Stimulated activated CD4-positive, alpha-beta T cell treated with anti-CD3 and anti-CD28 coated beads, TNF-alpha, amount 100 ng/mL, for 1 hour (primary cell): ENCODE measurements at places on chromosomes 5 and 9.

DNA sequence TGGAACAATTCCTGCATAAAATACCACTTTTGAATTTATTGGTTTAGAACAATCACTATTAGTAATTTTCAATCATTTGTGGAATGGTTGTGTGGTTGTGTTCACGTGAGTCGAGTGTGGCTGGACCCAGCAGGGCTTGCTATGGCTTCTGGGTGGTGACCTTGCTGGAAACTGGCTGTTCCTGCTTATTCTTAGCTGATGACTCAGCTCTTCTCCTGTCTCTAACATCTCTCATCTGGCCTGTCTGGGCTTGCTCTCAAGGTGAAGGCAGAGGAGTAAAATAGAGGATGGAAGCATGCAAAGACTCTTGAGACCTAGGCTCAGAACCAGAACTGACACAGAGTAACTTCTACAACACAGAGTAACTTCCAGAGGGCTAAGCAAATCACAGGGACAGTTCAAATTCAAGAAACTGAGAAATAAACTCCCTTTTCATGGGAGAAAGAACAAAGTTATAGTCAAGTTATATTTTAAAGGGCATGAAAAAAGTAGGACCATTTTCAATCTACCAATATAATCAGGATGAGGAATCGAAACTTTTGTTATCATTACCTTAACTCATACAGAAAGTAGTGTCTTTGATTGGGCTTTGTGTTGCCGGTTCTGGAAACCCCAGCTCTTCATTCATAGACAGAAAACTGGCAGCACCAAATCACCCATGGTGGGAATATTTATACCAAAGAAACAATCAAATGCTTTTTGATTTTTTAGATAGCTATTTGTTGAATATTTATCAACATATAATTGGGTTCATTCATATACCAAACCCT lies 665.1 kb downstream of the CDH18 start:
- DNase-seq: no peak

GRCh38 chr5:82591021-82591515 lies 312.9 kb upstream of the RPS23 start:
- DNase-seq: no peak

- no peak for DNase-seq
Observed at GRCh38 chr5:55421074-55421529, 113.3 kb downstream of the MTREX start.

DNA sequence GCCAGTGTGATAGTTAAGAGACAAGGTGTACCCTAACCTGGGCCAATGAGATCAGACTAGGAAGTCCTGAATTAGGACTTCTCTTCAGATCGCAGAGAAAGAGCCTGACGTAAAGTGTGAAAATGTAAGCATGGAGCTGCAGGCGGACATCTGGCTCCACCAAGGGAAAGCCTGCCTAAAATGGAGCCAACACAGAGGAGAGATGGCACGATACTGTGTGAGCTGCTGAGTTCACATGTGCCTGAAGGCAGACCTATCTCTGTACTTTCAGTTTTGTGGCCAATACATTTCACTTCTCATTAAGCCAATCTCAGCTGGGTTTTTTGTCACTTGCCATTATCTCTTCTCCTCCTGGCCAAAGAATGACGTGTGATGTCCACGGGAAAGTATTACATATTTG lies 210.5 kb downstream of the ELAVL2 start:
- DNase-seq: no peak

DNA sequence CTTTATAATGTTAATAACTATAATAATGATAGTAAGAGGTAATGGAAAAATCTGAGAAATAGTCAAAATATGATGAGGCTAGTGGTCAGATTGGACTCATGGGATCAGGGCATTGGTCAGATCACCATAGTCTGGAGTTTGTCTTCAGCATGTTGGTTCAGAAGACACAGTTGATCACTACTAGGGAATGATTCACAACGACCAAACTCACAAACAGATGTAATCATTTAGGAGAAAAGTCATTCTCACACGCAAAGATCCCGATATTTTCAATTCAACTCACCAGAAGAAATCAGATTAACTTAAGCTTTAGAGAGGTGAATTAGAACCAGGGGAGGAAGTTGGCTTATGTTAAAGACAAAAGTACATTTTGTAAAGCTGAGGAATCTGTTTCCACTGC lies 131.8 kb downstream of the LURAP1L start:
- DNase-seq: no peak

DNA sequence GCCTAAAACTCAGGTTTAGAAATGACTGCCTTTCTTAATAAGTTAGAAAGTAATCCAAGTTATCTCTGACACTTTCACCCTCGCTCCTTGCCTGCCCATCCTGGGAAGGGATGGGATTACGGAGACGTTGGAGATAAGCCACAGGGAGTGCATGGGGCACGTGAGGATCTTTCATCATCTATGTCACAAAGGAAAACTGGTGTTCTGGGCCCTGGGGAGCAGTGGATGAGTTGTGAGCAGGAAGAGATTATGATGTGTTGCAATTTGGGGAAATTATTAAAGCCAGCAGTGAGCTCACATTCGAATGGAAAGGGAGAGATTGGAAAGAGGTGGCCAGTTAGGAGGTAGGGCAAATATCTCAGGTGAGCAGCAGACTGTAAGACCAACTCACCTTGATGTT lies 12.8 kb downstream of the AFAP1L1 start:
- no peak for DNase-seq

GRCh38 chr5:16372493-16372892 lies 93.1 kb downstream of the ZNF622 start:
- no peak for DNase-seq

DNA sequence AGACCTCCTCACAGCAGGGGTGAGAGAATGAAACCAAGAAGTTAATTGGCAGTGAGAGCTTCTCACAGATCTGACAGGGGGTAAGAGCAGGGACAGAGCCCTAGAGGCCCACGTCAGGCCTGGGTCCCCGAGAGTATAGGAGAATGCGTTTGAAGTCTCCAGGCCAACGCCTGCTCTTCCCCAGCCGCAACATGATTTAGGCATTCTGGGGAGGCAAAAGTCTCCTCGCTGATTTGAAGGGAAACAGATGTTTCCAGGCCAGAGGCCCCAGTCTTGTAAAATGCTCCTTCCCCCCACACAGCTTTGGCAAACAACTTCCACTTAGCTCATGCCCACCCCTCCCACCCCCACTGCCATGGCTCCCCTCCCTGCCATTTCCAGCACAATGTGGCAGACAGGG lies 239.2 kb upstream of the TRIM32 start:
- DNase-seq: no peak

GRCh38 chr5:124310453-124310852 lies 436.0 kb downstream of the ZNF608 start:
- DNase-seq: no peak

DNA sequence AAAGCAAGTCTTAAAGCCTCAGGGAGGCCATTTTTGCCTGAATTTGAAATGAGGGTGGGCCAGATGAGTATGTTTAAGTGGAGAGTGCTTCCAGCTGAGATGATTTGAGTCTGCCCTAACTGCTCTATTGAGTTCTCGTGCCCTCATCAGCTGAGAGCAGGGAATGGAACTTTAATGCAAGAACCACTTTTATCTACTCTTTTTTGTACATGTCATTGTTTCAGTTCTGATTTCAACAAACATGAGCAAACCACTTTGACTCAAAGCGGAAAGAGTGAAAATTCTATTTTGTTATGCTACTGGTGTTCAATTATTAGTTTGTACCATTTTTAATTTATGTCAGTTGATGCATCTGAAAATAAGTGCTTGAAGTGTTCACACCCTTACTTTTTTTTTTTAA lies 35.8 kb downstream of the DCAF10 start:
- no peak for DNase-seq

DNA sequence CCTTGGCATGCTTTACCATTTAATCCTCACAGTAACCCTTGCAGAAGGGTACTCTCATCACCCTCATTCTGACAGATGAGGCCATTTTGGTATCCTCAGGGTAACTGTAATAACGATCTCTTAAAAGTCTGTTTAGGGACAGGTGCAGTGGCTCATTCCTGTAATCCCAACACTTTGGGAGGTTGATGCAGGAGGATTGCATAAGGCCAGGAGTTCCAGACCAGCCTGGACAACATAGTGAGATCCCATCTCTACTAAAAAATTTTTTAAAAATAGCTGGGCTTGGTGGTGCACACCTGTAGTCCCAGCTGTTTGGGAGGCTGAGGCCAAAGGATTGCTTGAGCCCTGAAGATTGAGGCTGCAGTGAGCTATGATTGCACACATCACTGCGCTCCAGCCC lies 31.8 kb downstream of the CSF1R start:
- no peak for DNase-seq

GRCh38 chr5:113950186-113950585 lies 411.7 kb upstream of the KCNN2 start:
- DNase-seq: no peak

DNA sequence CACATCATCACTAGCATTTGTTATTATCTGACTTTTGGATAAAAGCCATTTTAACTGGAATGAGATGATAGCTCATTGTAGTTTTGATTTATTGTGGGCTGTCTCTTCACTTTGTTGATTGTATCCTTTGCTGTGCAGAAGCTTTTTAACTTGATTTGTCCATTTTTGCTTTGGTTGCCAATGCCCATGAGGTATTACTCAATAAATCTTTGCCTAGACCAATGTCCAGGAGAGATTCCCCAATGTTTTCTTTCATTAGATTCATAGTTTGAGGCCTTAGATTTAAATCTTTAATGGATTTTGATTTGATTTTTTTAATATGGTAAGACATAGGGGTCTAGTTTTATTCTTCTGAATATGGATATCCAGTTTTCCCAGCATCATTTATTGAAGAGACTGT lies 28.8 kb upstream of the SMARCA2 start:
- no peak for DNase-seq

DNA sequence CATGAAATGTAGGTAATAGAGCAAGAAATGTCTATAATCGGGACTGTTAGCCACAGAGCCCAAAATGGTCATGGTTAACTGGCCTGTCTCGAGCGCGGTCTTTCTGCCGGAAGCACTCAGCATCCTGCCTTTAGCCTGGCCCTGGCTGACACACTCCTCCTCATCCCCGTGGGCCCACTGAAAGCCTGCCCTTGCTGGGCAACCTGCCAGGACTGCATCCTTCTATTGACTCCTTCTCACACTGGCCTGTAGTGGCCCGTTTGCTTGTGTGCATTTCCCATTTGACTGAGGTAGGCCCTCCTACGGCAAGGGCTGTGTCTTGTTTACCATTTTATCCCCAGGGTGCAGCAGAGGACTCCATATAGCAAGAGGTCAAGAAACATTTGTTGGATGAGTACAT lies 215.7 kb downstream of the ATPSCKMT start:
- DNase-seq: no peak

- no peak for DNase-seq
Observed at GRCh38 chr9:127455324-127455992, 4.1 kb downstream of the LRSAM1 start.

- DNase-seq: no peak
Observed at GRCh38 chr5:140372971-140373487, 13.0 kb downstream of the SLC4A9 start.

DNA sequence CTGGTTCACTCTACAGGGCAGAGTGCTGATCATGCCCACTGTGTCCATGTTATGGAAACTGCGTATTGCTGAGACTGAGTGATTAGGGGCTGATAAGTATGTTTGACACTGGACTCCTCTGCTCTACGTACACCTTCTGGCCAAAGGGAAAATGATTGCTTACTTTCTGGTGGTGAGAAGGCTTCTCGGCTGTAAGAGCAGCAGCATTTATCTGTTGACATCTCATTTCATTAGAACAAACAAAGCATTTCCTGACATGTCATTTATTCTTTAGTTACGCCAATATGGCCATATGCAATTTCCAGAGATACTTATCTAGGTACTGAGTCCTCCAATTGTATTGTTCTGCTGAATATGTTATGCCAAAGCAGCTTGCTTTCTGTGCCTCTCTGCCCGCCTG lies 5.6 kb downstream of the FAXDC2 start:
- no peak for DNase-seq

DNA sequence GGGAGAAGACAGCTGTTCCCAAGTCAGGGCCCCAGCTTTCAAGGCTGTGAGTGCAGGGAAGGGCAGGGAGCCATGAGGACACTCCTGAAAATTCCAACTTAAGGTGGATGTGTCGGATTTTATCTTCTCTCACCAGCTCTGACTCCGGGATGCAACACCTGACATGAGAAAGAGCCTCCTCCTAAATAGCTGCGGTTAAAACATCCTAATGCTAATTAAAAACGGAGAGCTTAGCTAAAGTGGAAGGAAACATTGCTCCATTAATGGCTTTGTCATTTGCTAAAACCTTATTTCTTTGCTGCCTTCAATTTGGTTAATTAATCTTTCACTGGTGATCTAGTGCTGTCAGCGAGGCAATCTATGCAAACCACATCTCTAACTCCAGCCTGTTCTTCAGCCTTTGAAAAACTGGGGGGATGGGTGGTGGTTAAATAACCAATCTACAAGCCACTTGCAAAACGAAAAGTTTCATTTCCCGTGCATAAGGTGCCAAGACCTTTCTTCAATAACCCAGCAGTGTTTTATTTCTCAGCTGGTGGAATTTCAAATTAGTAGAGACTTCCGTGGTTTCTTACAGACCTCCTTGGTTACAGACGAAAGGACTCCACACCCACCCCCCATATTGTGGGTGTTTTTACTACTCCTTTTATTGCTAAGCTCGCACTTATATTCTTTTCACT lies 379.6 kb downstream of the MLLT3 start:
- DNase-seq: no peak

DNA sequence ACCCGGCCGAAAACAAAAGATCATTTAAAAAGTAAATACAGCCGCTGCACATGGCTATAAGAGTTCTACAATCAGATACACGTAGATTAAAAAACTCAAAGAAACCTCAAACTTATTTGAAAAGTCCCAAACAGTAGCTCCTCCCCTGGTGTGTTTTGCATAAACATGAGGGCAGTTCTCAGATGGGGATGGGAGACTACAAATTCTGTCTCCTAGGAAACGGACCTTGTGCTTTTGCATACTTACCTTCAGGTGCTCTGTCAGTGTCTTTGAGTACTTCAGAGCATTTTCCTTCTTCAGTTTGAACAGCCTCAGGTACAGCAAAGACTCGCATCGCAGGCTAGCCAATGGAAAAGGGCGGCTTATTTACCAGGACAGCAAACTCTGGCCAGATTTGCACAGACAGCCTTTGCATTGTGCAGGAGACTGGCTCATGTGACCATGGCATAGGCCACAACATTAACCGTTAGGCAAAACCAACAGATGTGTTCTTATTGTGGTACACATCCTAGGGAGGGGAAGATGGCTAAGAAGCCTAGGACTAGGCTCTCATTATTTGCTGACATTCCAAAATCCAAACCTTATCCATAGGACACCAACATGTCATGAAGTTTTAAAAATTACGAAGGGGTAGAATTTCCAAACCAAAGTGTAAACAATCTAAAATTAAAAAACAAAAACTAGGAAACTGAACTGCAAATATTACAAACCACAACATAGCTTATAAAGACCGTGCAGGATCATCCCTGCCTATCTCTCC lies 12.8 kb downstream of the LEAP2 start:
- no peak for DNase-seq

DNA sequence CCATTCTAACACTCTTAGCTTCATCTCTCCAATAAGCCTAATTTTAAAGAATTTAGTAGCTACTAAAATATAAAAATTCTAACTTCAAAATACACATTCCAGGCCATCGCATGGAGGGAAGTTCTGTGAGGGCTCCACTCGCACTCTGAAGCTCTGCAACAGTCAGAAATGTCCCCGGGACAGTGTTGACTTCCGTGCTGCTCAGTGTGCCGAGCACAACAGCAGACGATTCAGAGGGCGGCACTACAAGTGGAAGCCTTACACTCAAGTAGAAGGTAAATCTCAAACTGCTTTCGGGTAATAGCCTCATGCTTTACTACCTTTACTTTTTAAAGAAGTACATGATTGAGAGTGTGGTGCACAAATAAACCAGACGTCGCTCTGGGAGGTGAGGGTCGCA lies 94.8 kb downstream of the ADAMTS16 start:
- no peak for DNase-seq
